ENCODE measurements at places on chromosomes 1 and 21. TPM values are rescaled to one million over a fixed set of nuclear protein-coding genes. Genes with fewer than 3 reads are reported as not detected.

The HFM1 gene
- total RNA-seq: 1.7 TPM

DNA sequence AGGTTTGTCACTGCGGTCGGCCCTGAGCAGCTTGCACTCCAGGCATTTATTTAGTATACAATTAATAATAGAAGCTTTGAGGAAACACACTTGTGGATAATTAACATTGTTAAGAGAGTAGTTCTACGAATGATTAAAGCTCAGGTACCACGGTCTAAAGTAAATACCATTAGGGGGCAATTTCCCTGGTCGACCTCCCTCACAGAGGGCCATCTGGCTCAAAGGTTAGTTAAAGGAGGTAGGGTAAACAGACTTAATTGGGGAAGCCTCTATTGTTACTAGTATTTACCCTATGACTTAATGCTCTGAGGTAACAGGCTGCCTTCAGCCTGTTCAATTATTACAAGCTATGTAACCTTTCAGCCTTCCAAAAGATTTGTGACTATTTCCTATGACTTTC, 122.3 kb upstream of the SLC44A3 start:
- no peak for DNase-seq

GRCh38 chr21:46518983-46519583, 60.4 kb downstream of the DIP2A start:
- no peak for DNase-seq

- DNase-seq: no peak
Observed at GRCh38 chr1:28776341-28776740, 35.6 kb upstream of the OPRD1 start.

DNA sequence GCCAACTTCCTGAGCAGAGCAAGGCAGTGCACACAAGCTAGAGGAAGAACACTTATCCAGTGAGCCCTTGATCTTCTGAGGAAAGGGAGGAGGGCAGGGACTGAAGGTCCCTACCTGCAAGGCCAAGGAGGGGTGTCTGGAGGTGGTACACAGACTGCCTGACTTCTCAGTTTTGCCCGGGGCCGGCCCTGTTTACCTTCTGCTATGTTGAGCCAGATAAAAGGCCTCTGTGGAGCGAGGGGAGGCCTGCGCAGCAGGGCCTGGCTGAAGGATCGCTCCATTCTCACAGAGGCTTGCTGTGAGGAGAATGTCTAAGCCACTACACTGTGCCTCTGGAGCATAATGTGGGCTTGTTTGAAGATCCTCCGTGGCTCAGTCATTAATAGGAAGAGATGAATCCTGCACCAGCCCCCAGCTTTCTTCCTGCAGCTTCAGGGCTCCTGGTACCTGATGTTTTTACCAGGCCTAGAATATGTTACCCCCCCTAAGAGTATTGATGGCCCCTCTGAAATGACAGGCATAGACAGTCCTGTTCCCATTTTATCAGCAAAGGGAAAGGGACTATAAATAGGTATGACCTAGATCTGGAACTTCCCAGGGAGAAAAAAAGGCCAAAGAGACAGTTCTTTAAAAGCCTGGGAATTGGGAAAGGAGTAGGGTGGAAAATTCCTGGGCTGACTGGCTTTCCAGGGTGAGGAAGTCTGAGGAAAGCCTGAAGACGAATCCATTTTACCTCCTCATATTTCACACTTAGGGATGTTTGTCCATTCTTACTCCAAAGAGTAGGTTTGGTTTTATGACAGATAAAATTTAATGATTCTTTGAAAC, 4.7 kb downstream of the POGK start:
- DNase-seq: no peak

- DNase-seq: no peak
Observed at GRCh38 chr21:42392731-42393442, 3.0 kb downstream of the TMPRSS3 start.

GRCh38 chr1:207861442-207862177, 49.3 kb downstream of the CD34 start:
- DNase-seq: no peak

The CZIB gene
- total RNA-seq: 61.1 TPM

- peak; percentile 39 for DNase-seq
Observed at GRCh38 chr1:46401964-46402626, 8.0 kb downstream of the FAAH start.

- no peak for DNase-seq
Observed at GRCh38 chr1:58929671-58930325, 146.0 kb upstream of the JUN start.

The INSRR gene
- 0.41 TPM for total RNA-seq

The S100A3 gene
- 0.36 TPM for total RNA-seq

The SPOCD1 gene
- not detected for total RNA-seq

DNA sequence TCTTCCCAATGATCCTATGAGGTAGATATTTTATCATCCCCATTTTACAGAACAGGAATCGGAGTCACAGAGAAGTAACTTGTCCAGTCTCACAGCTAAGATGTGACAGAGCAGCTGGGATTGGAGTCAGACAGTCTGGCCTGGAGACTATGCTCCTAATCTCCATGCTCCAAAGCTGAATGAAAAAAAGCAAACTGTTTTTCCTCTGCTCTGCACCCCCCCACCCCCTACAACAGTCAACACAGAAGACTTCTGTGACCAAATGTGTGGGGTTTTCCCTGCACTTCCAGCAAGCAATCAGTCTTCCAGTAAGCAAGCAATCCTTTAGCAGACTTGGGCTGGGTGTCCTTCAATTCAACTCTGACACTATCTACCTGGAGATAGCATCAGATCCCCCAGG, 33.2 kb downstream of the KIRREL1 start:
- no peak for DNase-seq

- DNase-seq: no peak
Observed at GRCh38 chr1:114234408-114235124, 80.9 kb upstream of the SYT6 start.

- DNase-seq: no peak
Observed at GRCh38 chr1:80891871-80892270, 908.9 kb upstream of the ADGRL2 start.

The NBPF4 gene
- total RNA-seq: not detected

The LMX1A gene
- total RNA-seq: 0.11 TPM

DNA sequence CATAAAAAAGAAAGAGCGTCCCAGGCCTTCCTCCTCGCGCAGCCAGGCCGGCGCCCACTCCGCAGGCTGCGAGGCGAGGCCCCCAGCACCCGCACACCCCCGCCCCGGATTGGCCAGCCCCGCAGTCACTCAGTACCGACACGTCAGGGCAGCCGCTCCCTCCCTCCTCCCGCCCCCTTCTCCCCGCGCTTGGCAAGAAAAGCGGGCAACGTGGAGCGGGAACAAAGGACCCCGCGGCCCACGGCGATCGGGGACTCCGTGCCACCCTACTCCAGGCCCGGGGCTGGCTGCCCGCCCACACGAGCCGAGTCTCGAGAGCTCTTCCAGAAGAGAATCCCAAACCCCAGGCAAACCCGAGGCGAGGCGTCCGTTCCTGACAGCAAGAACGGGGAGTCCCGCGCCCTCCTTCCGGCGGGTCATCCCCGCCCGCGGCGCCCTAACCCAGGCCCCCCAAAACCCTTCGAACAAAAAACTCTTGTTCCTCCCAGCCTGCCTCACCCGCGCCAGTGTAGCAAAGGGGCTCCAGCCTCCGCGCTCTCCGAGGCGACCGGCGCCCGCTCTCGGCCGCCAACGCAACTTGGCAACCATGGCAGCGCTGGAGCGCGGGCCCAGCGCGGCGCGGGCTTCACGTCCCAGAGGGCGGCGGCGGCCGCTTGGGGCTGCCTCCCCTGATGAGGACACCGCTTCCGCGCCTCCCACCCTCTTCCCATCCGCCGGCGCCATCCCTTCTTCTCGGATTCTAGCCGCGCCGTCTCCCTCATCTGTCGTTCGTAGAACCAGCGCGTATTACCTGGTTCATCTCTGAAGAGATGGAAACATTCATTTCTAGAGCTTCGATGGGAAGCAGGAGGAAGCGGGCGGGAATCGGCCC, 645 bp downstream of the IVNS1ABP start:
- peak; percentile 97 for DNase-seq

- no peak for DNase-seq
Observed at GRCh38 chr1:203554071-203554470, 60.1 kb downstream of the OPTC start.

DNA sequence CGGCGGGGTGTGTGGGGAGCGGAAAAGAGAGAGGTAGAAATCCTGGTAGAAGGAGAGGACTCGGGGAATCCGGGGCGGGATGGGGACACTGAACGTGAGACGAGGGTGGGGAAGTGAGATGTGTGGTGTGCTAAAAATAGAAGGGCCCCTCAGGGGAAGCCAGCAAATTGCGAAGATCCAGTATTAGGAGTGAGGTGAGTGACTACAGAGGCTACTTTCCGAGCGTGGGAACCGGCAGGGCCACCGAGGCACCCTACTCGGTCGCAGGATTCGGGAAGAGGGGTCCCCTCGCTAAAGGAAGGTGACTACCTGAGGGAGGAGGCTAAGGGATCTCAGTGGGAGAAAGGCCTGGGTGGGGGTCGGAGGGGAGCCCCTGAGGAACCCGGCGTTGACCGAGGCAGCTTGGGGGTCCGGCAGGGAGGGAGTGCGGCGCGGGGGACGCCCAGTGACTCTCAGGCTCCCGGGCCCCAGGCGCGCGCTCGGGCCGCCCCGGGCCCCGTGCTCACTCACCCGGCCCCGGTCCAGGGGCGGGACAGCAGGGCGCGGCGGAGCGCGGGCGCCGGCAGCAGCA, 318 bp downstream of the ALDH4A1 start:
- DNase-seq: peak; percentile 25

GRCh38 chr1:53134961-53135734, 7.3 kb downstream of the SLC1A7 start:
- DNase-seq: no peak

DNA sequence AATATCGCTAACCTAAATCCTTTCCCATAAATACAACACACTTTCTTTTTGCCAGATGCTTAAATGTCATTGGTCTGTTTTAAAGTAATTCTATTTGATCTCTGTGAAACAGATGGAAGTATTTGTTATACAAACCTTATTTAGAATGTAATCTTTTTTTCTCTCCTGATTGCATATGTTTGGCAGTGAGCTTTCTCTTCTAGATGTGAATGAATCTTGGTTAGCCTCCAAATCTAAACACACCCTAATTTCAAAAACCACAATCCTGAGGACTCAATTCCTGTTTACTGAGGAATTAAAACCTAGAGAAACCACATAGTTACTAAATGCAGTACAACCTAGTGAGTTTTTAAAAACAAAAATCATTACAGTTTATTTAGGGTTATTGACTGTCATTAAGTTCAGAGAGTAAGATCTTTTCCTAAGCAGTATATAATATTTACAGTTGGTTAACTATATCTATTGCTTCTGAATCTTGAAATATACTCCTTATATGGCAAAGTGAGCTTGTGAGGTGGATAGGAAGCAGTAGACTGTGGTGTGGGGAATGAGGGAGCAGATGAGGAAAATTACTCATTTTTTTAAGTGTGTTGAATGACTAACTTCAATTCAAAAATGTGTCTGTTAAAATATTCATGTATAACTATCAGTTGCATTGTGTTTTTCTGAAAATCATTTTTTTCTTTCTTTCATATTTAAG, 218.7 kb downstream of the FMN2 start:
- no peak for DNase-seq

The KDF1 gene
- total RNA-seq: 0.27 TPM

DNA sequence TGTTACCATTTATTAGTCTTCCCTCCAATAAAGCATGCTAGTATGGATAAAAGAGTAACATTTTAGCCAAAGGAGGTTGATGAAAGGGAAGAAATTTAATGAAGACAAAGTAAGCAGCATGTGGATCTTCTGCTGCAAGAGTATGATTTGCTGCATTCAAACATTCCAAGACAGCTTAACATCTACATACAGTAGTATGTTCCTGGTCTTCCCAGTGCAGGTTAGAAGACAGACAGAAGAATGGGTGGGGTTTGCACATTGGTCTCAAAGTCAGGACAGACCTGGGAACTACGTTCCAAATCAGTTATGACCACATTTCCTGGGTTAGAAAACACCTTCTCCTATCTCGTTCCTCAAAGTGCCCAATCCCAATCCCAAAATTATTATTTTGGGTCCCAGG, 43.3 kb downstream of the PUM1 start:
- no peak for DNase-seq

- peak; percentile 40 for DNase-seq
Observed at GRCh38 chr1:33649759-33650158, 177.3 kb downstream of the ZSCAN20 start.

GRCh38 chr1:55420929-55421716, 206.0 kb upstream of the USP24 start:
- DNase-seq: no peak

DNA sequence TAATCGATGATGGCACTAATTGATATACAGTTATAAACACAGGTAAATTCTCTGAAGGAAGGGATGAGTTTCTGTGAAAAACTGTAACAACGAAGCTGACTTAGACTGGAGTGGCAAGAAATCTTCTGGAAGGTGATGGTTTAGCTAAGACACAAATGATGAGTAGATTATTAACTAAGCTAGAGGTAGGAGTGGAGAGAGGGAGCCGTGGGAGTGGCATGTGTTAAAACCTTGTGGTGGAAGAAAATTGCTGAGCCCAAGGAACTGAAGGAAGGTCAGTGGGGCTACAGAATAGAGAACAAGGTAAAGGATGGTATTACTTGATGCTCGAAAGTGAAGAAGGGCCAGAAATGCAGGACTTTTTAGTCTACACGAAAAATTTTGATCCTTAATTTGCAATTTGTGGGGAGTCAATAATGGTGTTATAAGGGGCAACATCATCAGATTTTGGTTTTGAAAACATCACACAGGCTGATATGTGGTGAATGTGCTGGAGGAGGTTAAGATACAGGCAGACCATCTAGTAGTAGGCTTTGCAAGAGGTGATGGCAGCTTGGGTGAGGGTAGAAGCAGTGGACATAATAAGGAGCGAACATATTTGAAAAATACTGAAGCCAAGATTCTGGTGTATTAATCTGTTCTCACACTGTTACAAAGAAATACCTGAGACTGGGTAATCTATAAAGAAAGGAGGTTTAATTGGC, 93.8 kb downstream of the S1PR1 start:
- no peak for DNase-seq

GRCh38 chr1:150621497-150622302, 7.7 kb downstream of the ENSA start:
- DNase-seq: no peak
